Peyer's patch (tissue), 4 donors: ENCODE measurements at places on chromosomes 13 and 19. TPM values are rescaled to one million over a fixed set of nuclear protein-coding genes. Genes with fewer than 3 reads are reported as not detected.

GRCh38 chr13:45604892-45605291 lies 10.6 kb downstream of the ERICH6B start:
- no peak for DNase-seq
- H3K36me3 ChIP-seq = no peaks in the 10 kb centered on the region
- H3K4me1 ChIP-seq = no peaks in the 10 kb centered on the region
- H3K27ac ChIP-seq = no peak overlapping the region

DNA sequence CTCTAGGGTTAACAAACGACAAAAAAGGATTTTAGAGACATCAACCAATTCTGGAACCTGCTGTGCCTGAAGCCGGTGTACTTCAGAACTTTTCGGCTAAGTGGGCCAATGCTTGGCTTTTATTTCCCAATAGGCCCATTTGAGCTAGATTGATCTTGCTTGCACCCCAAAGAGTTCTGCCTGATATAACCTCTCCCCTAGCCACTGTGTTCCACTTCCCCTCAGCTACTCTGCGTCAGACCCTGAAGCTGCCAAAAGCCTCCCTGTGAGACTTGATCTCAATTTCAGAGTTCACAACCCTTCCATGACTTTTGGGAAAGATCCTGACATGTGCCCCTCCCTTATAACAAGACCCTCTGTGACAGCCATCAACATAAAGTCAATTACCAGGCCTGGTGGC lies 5.6 kb upstream of the SIGLEC14 start:
- no peak overlapping the region for H3K27ac ChIP-seq
- no peaks in the 10 kb centered on the region for H3K36me3 ChIP-seq
- H3K4me3 ChIP-seq = no peak overlapping the region
- no peaks in the 10 kb centered on the region for H3K27me3 ChIP-seq
- DNase-seq = no peak

DNA sequence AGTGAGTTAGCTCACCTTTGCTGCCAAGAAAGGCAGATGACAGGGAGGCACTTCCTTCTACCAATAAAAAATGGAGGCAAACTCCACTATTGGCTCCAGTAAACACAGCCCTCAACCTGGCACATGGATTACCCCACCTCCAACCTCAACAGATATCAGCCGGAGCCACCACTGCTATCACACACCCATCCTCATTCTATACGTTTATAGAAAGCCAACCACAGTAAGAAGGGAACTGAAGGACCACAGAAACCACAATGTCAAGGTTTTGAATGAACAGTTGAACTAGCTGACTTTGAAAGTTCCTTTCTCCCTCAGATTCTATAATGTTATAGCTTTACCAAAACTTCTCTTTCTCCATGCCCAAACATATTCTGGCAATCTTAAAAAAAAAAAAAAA lies 526.2 kb downstream of the UQCRFS1 start:
- H3K4me3 ChIP-seq = no peak overlapping the region
- no peaks in the 10 kb centered on the region for H3K27me3 ChIP-seq
- no peaks in the 10 kb centered on the region for H3K4me1 ChIP-seq

DNA sequence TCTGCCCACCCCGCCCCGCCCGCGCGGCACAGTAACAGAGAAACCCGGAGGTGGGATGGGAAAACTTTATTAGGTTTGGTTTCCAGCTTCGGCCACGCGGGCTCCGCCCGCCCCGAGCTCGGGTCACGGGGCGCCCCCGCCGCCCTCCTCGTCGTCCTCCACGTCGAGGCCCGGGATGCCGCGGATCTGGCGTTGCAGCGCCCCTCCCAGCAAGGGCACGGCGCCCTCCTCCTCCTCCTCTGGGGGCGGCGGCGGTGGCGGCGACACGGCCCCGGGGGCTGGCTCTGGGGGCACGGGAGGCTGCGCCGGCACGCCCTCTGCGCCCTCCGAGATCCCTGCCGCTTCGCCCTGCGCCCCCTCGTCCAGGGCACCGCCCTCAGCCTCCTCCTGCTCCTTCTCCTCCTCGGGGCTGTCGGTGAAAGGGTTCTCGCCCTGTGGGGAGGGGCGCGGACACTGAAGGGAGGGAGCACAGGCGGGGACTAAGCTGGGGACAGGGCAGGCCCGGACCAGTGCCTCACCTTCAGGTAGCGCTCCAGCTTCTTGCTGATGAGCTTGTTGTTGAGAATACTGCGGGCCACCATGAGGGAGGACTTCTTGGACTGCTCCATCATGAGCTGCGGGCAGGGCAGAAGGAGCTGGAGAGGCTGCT lies 536 bp upstream of the AKAP8 start:
- peaks cover 21% of the 10 kb centered on the region for H3K4me1 ChIP-seq
- peak overlapping the region; percentile 89 for H3K4me3 ChIP-seq
- peak overlapping the region; percentile 94 for H3K27ac ChIP-seq
- DNase-seq = peak; percentile 76
- no peaks in the 10 kb centered on the region for H3K36me3 ChIP-seq

GRCh38 chr13:86098511-86098910 lies 299.3 kb upstream of the SLITRK6 start:
- H3K27ac ChIP-seq = no peak overlapping the region
- no peak overlapping the region for H3K4me3 ChIP-seq
- H3K36me3 ChIP-seq = no peaks in the 10 kb centered on the region

GRCh38 chr19:35232912-35233311 lies 4.4 kb upstream of the FAM187B start:
- H3K36me3 ChIP-seq = no peaks in the 10 kb centered on the region
- H3K4me3 ChIP-seq = no peak overlapping the region
- no peak overlapping the region for H3K27ac ChIP-seq

Gene ZNF415
- total RNA-seq = 1.2 TPM

Gene KRTDAP
- total RNA-seq = not detected
